ENCODE measurements at places on chromosomes 12 and 14. TPM values are rescaled to one million over a fixed set of nuclear protein-coding genes. Genes with fewer than 3 reads are reported as not detected.
A peak's percentile ranks its signal among the peaks of the same experiment; 100 is the strongest.

The PHLDA1 gene
- total RNA-seq = 136 TPM

The CCDC63 gene
- not detected for total RNA-seq

The SLCO1B3 gene
- total RNA-seq = 0.12 TPM

The NINJ2 gene
- not detected for total RNA-seq

The KCNH5 gene
- total RNA-seq = 4.1 TPM

The USP44 gene
- not detected for total RNA-seq

GRCh38 chr14:89236851-89237250 is 180.2 kb downstream of the FOXN3 start:
- DNase-seq = no peak

DNA sequence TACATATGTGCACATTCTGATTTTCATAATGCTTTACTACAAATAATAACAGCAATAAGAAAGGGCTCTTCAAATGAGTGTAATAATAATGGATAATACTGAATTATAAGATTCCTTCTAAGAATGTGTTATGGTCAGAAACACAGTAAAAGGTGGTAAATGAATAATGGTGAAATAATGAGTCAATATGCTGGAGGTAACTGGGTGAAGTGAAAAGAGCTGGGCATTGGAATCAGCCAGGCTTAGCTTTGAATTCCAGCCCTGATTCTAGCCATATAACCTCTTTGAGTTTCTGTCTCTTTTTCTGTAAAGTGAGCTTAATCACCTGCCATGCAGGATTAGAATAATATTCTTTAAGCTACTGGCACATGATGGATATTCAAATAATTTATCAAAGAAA is 39.1 kb downstream of the PLEKHA5 start:
- DNase-seq = no peak

DNA sequence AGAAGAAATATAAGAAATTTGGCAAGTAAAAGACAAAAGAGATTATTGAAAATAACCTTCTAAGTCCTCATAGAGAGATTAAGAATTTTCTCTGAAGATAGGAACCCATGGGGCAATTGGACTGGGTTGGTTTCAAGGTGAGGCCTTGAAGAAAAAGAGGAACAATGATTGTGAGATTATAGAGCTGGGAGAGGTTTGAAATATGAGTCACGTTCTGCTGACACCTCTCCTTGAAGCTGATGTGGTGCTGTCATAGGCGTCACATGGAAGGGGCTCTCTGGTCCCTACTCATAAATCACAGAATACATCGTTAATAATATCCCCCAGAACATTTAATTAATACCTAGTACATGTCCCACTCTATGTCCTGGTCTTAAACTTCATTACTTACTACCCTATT is 227.6 kb upstream of the PDE3A start:
- DNase-seq = no peak

DNA sequence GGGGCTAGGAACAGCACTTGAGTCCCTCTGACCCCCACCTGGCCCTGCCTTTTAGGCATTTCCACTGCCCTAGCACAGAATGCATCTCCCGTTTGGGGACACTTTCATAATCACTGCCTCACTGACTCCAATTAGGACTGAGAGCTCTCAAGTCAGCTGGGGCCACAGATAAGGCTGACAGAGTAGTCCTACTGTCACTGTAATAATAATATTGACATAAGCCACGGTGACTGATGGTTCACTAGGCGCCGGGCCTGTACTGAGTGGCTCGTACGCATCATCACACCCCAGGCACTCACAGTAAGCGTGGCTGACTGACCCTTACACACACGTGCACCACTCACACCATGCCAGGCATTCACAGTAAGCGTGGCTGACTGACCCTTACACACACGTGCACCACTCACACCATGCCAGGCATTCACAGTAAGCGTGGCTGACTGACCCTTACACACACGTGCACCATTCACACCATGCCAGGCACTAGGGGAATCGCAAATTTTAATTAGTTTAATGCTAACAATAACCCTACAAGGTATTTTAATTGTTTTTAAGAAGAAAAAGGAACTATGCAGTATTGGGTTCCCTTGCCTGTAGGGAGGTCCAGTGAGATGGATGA is 87.7 kb downstream of the CHGA start:
- DNase-seq = no peak

- DNase-seq = peak; percentile 89
Observed at GRCh38 chr12:64088431-64089349, 133.4 kb downstream of the KICS2 start.

DNA sequence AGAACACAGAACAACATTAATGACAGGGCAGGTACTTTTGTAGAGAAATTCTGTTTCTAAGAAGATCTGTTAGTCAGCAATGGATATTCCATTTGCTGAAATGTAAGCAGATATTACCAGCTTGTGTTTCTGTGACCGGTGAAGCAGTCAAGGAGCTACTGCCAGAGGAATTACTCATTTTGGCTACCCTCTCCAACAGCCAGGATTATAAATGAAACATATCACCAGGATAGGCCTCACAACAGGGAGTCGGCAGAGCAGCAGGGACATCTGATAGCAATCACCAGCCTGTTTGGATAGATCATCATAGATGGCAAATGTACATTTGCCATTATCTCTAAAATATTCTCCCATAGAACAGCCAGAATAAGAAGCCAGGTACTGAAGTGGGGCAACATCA is 440.7 kb downstream of the KCNH5 start:
- DNase-seq = no peak

DNA sequence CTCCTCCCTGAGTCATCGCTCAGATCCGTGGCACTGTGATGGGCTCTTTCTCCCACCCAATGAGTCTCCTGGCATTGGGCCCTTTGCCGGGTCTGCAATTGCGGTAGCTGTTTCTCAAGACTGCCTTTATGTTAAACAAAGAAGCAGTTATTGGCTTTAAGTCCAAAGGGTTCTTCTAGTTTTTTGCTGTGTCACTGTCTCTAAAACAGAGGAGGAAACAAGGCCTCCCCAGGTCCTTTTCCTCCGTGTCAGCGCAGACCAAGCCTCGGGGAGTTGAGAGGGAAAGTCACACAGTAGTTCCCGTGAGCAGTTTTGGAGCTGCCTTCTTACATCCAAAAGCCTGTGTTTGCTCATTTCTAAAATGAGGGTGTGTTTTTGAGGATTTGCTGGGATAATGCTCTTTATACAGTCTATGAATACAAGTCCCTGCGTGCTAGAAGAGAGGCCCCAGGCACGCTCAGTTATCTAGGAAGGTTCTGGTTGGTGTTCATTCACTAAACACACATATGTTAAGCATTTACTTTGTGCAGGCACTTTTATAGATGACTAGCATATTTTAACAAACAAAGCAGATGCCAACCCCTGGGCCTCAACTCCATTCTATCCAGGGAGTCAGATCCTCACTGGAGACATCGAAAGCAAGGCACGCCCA is 126.0 kb upstream of the PZP start:
- DNase-seq = no peak

DNA sequence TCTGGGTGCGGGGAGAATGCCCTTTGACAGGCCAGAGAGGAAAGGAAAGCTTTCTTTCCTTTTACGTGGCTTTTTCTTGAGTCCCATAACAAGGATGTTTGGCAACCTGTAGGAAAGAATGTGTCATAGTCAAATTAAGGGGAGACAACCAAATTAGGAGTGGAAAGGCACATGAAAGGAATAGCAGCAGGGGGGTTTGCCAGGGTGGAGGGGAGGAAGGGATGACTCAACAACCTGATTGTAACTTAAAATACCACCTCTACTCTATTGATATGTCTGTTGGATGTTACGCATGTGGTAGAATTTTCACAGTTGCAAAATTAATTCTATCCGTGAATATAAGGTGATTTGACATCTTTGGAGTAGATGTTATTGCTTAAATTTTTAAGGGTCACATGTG is 28.5 kb upstream of the MYBPC1 start:
- DNase-seq = no peak

DNA sequence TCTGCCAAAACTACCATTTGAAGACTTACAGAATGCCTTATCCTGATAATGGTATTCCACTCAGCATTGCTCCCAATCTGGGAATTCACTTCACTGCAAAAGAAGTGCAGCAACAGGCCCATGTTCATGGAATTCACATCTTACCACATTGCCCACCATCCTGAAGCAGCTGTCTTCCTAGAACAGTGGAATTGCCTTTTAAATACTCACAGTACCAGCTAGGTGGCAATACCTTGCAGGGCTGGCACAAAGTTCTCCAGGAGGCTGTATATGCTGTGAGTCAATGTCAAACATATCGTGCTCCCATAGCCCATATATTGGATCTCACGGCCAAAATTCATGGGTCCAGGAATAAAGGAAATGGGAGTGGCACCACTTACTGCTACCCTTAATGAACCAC is 83.8 kb upstream of the PLEKHG7 start:
- DNase-seq = no peak

GRCh38 chr14:104192883-104193245 is 54.5 kb downstream of the KIF26A start:
- DNase-seq = no peak

GRCh38 chr12:19546611-19547162 is 107.4 kb downstream of the AEBP2 start:
- DNase-seq = no peak

GRCh38 chr12:95809000-95809680 is 18.6 kb upstream of the NTN4 start:
- no peak for DNase-seq

DNA sequence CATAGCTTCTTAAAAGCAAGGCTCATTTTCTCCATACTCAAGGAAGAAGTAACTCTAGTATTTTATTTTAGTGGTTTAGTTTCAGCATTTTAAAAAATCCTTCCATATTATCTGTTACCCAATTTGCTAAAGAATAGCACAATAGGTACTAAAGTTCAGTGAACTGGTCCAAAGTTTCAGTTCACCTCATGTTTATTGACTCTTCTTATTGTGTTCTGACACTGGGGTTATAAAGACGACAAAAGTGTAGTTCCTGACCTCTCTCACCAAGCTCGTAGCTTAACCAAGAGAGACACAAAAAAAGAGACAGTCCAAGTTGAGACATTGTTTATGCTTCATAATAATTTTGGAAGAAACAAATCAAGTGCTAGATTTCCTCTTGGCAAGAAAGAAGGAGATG is 40.8 kb upstream of the SLC38A2 start:
- no peak for DNase-seq

DNA sequence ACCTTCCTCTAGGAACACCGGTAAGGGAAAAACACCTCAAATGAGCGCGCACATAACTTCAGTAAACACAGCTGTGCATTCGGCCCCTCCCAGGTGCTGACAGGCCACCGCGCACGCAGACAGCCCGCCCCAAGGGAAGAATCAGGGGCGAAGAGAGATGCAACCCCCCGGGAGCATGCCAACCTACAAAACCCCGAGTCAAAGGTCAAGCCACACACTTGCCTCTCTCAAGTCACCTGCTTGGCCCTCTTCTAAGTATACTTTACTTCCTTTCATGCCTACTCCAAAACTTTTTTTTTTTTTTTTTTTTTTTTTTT is 2.3 kb upstream of the CYP46A1 start:
- DNase-seq = no peak

- DNase-seq = no peak
Observed at GRCh38 chr12:39959031-39959430, 146.8 kb downstream of the SLC2A13 start.

- no peak for DNase-seq
Observed at GRCh38 chr12:32305163-32305562, 94.2 kb upstream of the FGD4 start.

GRCh38 chr12:103301642-103302591 is 193.9 kb downstream of the C12orf42 start:
- no peak for DNase-seq
